ENCODE measurements at places on chromosomes 11 and 22. TPM values are rescaled to one million over a fixed set of nuclear protein-coding genes. Genes with fewer than 3 reads are reported as not detected.

The TMEM41B gene
- 29.0 TPM for total RNA-seq

The UEVLD gene
- 7.1 TPM for total RNA-seq

The IFITM10 gene
- 0.72 TPM for total RNA-seq

The RTL10 gene
- total RNA-seq, result 35.1 TPM

The MRGPRE gene
- not detected for total RNA-seq

The TST gene
- 1.0 TPM for total RNA-seq

The C11orf16 gene
- not detected for total RNA-seq

The OVCH2 gene
- not detected for total RNA-seq

The SCUBE2 gene
- total RNA-seq, result 0.22 TPM

The SMIM38 gene
- total RNA-seq, result 0.12 TPM

The SCN2B gene
- not detected for total RNA-seq

The CELSR1 gene
- 1.2 TPM for total RNA-seq

The OR51B5 gene
- 0.45 TPM for total RNA-seq

The GRK3 gene
- 3.6 TPM for total RNA-seq

The ANO1 gene
- not detected for total RNA-seq

The MYRF gene
- total RNA-seq, result 1.5 TPM

The PLEKHB1 gene
- 64.3 TPM for total RNA-seq

The OR4C12 gene
- not detected for total RNA-seq

The CHRNA10 gene
- total RNA-seq, result 2.4 TPM

The CDCA5 gene
- total RNA-seq, result 1.2 TPM

The RTN4R gene
- 0.90 TPM for total RNA-seq

The SGSM1 gene
- 1.4 TPM for total RNA-seq

The SAA4 gene
- not detected for total RNA-seq

The APOL4 gene
- not detected for total RNA-seq

The FIBP gene
- total RNA-seq, result 30.8 TPM

The MMP10 gene
- total RNA-seq, result not detected

The HOATZ gene
- total RNA-seq, result not detected

The GALNT18 gene
- 0.15 TPM for total RNA-seq

The FOLR3 gene
- not detected for total RNA-seq

The CD248 gene
- 2.5 TPM for total RNA-seq

The POU2F3 gene
- not detected for total RNA-seq

The MIOX gene
- total RNA-seq, result not detected

The CECR2 gene
- 1.1 TPM for total RNA-seq

The HBE1 gene
- total RNA-seq, result 3.1 TPM

The GRAP2 gene
- 144 TPM for total RNA-seq

The IL18 gene
- total RNA-seq, result 0.33 TPM

The KRTAP5-11 gene
- not detected for total RNA-seq

The VPREB1 gene
- total RNA-seq, result not detected

The SMTNL1 gene
- not detected for total RNA-seq

The APOL5 gene
- not detected for total RNA-seq

The SLC43A1 gene
- total RNA-seq, result 8.8 TPM

The SCGB2A2 gene
- not detected for total RNA-seq

The BSCL2 gene
- total RNA-seq, result 21.9 TPM

The TMEM225 gene
- total RNA-seq, result not detected

The DDI1 gene
- not detected for total RNA-seq

The NECTIN1 gene
- 3.5 TPM for total RNA-seq

The RNF215 gene
- 8.4 TPM for total RNA-seq

The SMCO4 gene
- 5.3 TPM for total RNA-seq

The RHOD gene
- total RNA-seq, result 0.66 TPM

The KCNE3 gene
- 0.16 TPM for total RNA-seq

The MMP3 gene
- total RNA-seq, result not detected

The ACR gene
- total RNA-seq, result not detected

The HEPHL1 gene
- not detected for total RNA-seq

The SMPD1 gene
- 58.3 TPM for total RNA-seq

The BRMS1 gene
- 42.9 TPM for total RNA-seq

All from T-cell (primary cell).